ENCODE measurements at places on chromosomes 1 and 21. TPM values are rescaled to one million over a fixed set of nuclear protein-coding genes. Genes with fewer than 3 reads are reported as not detected.
A peak's percentile ranks its signal among the peaks of the same experiment; 100 is the strongest.

DNA sequence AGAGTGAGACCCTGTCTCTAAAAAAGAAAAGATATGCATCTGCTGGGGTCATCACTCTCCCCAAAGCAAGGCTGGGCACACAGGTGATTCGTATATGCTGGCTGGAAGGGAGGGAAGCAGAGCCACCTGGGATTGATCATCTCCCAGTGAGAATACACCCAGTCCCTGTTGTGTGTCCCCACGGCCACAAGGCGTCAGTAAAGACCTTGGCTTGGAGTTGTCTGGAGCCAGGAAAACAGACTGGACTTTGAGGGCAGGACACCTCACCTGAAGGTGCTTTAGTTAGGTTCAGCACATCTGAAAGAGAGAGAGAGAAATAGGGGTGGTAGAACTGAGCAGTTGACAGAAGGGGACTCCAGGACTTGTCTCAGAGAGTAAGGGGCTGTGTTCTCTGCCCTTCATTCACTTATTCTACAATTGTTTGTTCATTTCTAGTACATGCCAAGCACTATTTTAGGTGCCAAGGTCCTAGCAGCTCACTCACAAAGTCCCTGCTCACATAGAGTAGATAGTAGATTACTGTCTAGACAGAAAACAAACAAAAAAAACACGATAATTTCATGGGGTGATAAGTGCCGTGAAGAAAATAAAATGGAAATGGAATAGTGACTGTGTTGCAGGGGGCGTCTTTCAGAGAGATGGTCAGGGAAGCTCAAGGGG lies 13.5 kb downstream of the CITED4 start:
- DNase-seq = peak; percentile 56

RPTN gene
- not detected for total RNA-seq

GRCh38 chr1:43229826-43230780 lies 39.7 kb upstream of the TMEM125 start:
- no peak for DNase-seq

CFAP74 gene
- total RNA-seq = not detected

- peak; percentile 92 for DNase-seq
These were observed 42.5 kb upstream of the POFUT2 start for GRCh38 chr21:45330075-45330781.

DNA sequence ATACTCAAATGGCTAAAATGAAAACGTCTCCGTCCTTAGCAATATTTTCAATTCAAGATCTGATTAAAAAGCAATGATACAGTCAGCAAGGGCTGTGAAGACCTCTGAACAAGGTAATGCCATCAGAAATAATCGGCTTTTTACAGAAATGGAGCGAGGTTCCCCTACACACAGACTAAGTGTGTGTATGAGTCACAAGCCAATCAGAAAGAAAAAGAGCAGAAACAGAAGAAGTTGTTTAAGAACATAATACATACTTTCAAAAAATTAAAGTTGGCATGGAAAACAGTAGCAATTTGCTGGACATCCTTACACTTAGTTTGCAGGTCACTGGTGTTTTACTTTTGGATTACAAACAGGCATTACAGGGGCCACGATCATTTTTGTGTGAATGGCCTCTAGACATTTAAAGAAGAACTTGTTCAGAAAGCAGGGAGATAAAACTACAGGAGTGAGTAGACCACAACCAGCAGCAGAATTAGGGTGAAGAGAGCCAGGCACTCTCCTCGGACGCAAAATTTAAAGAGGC lies 350.0 kb upstream of the RUNX1 start:
- peak; percentile 21 for DNase-seq

GRCh38 chr1:160761886-160762285 lies 22.8 kb downstream of the SLAMF7 start:
- peak; percentile 13 for DNase-seq

DNA sequence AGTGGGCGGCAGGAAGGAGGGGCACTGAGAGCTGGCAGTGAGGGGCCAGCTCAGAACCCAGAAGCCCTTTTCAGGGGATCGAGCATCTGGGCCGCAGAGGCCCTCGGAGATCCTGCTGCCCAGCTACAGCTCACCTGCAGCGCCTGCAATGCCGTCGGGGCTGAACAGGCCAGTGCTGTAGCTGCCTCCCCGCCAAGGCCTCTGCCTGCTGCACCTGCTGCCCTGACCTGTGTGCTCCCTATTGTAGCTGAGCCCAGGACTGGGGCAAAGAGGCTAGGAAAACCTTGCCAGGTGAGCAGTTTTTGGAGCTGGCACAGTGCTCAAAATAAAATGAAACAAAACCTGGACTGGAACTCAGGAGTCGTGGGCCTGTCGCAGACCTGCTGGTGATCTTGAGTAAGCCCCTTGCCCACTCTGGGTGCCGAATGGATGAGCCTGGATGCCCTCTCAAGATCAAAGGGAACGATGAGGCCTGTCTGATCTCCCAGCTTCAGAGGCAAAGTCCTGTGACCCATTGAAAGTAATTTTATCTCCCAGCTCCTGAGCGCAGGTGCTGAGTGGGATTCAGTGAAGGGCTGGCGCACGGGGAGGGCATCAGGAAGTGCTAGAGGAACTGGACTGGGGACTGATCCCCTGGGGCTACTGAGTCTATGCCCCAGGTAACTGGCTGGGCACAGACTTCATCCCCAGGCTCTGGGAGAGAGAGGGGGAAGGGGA lies 154.6 kb downstream of the FOXD2 start:
- DNase-seq = no peak

- DNase-seq = no peak
These were observed 9.1 kb upstream of the SH3D21 start for GRCh38 chr1:36297062-36297461.

- DNase-seq = peak; percentile 94
These were observed 80.6 kb upstream of the SLC44A3 start for GRCh38 chr1:94739521-94740061.

DNA sequence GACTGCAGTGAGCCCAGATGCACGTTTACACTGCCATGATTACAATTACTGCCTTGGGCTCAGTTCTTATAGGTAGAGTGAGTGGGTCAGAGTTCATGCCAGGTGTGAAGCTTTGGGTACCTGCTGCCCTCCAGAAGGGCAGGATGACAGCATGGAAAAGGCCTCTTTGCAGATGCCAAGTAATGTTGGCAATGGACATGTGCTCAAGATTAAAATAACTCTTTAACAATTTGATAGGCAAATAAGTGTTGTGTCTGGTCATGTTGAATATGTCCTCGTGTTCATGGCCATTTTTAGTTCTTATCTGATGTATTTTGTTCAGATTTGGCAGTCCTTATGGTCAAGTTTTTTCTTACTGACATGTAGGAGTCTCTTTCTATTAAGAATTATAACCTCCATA lies 34.8 kb downstream of the S100B start:
- DNase-seq = no peak

CRYZ gene
- 84.0 TPM for total RNA-seq

DNA sequence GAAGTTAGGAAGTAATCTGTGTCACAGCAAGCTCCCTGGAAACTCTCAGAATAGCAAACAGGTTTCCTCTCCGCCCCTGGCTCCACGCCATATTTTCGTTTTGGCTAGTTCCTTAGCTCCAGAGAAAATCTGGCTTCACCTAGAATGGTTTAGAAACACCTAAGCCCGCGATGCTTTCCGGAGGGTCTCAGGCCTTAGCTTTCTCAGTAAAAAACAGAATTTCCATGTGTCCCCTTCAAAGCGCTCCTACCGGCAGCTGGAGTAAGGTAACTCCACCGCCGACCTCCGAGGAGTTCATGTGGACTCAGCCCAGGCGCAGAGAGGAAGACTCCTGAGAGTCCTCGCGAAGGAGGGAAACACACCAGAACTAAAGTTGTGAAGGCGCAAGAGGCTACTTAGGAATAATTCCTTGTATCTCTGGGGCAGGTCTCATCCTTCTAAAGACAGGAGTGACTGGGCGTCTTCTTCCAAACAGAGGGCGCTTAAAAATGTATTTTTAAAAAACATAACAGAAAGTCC lies 406 bp downstream of the KIAA0040 start:
- DNase-seq = no peak

- no peak for DNase-seq
These were observed 798.9 kb downstream of the BRINP3 start for GRCh38 chr1:189678779-189679178.
